ENCODE measurements at places on chromosomes 7 and 10.

DNA sequence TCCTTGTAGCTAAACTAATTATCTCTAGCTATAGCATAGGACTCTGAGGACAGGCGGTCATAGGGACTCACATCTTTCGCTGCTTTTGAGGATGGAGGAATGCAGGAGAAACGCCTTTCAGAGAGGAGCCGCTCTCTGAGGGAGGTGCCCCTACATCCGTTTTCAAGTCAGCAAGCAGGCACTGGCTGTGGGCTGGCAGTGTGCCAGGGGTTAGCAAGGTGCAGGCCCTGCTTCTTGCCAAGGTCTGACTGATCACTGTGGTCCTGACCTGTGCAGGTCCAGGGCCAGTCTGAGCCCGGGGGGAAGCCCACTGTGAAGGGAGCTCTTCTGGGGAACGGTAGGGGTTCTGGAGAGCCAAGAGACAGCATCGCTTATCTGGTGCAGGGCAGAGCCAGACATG is 89.4 kb downstream of the SH3PXD2A start:
- peak; percentile 18 for DNase-seq

GRCh38 chr7:121084748-121085336 is 96.3 kb downstream of the CPED1 start:
- no peak for DNase-seq

DNA sequence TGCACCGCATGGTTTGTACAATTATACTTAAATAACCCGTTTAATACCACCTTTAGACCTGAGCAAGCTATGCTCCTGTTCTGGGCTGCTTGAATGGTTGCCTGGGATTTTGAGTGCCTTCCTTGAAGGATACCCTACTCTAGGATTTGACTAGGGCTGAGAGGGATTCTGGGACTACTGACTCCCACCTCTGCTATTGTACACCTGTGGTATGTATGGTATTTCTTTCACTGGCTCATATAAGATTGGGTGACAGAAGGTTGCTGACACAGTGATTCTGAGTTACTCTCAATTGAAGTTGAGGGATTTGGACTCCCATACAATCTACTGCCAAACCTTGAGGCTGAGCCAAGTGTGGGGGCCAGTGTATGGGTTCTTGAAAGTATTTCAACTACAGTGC is 494.4 kb upstream of the SEMA3D start:
- DNase-seq = no peak

DNA sequence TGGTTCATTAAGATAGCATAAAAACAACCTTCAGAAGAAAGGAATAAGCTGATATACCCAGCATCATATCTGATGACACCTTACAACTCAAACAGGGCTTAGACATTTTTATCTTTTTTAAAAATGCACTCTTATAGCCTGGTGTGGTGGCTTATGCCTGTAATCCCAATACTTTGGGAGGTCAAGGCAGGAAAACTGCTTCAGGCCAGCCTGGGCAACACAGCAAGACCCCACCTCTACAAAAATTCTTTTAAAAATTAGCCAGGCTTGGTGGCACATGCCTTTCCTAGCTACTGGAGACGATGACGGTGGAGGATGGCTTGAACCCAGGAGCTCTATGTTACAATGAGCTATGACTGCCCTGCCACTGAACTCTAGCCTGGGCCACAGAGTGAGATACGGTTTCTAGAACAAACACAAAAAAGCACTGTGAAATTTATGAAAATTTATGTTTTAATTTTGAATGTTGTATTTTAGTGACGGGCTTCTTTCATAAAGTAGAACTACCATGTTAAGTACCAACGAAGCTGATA is 12.3 kb upstream of the KMT2E start:
- no peak for DNase-seq

- no peak for DNase-seq
These were observed 99.3 kb downstream of the DIP2C start for GRCh38 chr10:589961-590680.

DNA sequence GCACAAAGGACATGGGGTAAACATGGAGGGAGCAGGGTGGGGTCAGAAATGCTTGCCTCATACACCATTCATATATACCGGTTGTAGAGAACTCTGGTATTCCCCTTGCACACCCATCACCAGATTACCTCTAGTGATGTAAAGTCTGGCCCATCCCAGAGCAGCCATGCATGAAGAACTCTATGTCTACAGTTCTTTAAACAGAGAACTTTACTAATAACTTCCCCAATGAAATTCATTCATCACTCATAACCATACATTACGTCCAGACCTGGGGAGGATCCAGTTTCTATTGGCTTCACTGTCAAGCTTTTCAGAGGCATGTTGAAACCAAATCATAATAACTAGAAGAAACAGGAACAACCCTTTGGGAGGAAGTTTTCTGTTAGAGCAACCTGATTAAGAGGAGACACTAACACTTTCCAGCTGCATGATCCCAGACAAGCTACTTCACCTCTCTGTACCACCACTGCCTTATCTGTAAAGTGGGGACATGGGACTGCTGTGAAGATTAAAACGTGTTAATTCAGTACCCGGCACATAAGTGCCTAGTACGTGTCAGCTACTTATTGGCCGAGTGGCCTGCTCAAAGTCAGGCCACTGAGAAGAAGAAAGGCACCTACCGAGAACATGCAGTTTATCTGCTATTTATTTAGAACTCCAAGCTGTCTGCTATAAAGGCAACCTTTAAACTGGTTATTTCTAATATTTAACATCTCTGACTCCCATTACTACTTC is 59.7 kb downstream of the IGF2BP3 start:
- no peak for DNase-seq

DNA sequence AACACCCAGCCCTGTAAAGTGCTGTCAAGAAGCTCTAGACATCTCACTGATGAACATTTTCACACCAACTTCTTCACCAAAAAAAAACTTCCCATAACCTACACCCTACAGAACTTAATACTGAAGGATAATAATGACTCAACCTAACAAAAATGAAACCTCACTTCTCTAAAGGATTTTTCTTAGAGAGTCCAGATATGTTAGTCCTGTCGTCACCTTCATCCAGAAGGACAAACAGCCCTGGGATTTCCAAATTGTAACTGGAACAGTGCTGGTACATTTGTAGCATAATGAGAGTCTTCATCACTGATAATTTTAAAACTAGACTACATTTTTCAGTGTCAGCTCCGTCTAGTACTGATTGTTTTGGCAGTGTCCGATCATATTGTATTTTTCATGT is 528.6 kb upstream of the CELF2 start:
- no peak for DNase-seq

GRCh38 chr10:79051766-79052165 is 17.0 kb upstream of the ZMIZ1 start:
- DNase-seq = no peak

DNA sequence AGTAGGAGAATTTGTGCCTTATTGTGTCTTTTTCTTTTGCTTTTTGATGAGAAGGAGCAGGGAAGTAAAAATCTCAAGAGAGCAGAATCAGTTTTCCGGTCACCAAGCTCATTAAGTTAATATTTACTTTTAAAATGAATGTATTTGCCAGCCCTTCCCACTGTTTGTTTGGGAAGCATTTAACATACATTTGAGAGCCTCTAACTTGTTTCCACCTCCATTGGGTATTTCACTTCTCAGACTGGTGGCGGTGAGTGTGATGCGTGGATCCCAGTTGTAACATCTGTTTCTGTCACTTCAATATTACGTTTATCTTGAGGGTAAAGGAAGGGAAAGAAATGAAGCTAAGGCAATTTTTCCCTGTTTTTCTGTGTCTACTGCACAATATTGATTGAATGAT is 22.8 kb downstream of the CDK14 start:
- no peak for DNase-seq

DNA sequence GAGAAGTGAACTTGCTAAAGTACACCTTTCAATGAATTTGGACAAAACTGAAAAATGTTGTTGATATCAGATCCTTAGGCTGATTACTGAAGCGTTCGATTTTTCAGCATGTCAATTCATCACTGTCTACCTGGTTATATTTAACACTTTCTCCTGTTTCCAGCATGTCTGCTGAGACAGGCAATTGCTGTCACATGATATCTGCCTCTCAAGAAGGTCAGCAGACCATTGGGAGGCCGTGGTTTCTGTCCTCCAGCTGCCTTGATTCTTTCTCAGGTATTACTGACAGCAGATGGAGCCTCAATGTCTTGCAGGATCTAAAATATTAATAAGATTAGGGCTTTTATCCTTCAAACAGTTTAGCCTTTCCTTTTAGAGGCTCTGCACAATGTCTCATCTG is 127.5 kb downstream of the SNX10 start:
- no peak for DNase-seq

GRCh38 chr7:92058040-92058439 is 76.2 kb downstream of the CYP51A1 start:
- no peak for DNase-seq

DNA sequence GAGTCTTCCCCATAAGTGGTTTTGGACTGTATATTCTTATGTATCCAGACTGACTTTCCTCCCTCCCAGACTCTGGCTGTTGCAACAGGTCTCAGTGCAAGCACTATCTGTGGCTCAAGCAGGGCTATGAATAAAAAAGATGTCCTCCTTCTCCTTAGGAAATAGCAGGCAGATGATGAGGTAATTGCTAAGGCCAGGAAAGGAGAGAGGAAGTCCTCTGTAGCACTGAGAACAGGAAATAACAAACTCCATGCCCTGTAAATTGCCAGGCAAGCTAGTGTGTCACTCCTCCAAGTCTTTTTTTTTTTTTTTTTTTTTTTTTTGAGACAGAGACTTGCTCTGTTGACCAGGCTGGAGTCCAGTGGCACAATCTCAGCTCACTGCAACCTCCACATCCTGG is 900.1 kb downstream of the TYW1 start:
- no peak for DNase-seq

GRCh38 chr10:70598857-70599295 is 3.7 kb downstream of the PRF1 start:
- no peak for DNase-seq

GRCh38 chr7:95960706-95961244 is 188.4 kb downstream of the DYNC1I1 start:
- no peak for DNase-seq

DNA sequence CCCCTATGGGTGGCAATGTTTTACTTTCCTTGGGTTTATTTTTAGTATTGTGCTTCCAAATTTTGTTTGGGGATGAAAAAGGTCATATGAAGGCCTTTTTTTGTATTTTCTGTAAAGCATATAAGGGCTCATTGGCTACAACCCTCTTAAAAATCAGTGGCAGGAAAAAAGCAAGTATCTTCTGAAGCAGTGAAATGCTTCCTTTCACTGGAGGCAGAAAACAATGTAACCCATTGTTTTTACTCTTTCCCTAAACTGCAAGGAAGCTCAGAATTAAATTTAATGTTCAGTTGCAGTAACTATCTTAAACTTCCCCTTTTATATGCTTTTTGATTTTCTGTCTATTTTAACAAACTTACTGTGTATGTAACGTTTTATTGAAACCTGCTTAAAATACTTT is 148.7 kb upstream of the LYZL1 start:
- no peak for DNase-seq

DNA sequence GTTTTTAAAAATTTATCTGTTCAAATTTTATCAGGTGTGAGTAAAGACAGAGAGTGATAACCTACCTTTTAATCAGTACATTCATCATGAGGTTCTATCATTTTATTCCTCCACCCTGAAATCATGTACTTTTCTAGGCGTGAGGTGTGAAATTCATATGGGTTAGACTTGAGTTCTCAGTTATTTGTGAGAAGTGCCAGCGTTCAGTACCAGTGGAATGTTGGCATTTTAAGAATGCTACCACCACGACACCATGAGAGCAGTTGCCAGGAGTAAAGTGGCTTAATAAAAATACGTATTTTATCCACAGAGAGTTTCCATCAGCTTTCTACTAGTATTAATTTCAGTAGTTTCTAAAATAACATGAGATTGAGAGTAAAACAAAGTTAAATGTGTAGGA is 104.1 kb upstream of the FERD3L start:
- DNase-seq = no peak

- no peak for DNase-seq
These were observed 8.9 kb downstream of the GIGYF1 start for GRCh38 chr7:100685049-100685605.

- DNase-seq = no peak
These were observed 103.9 kb downstream of the CDK6 start for GRCh38 chr7:92732316-92733036.

GRCh38 chr10:33376976-33377657 is 42.6 kb upstream of the NRP1 start:
- no peak for DNase-seq

DNA sequence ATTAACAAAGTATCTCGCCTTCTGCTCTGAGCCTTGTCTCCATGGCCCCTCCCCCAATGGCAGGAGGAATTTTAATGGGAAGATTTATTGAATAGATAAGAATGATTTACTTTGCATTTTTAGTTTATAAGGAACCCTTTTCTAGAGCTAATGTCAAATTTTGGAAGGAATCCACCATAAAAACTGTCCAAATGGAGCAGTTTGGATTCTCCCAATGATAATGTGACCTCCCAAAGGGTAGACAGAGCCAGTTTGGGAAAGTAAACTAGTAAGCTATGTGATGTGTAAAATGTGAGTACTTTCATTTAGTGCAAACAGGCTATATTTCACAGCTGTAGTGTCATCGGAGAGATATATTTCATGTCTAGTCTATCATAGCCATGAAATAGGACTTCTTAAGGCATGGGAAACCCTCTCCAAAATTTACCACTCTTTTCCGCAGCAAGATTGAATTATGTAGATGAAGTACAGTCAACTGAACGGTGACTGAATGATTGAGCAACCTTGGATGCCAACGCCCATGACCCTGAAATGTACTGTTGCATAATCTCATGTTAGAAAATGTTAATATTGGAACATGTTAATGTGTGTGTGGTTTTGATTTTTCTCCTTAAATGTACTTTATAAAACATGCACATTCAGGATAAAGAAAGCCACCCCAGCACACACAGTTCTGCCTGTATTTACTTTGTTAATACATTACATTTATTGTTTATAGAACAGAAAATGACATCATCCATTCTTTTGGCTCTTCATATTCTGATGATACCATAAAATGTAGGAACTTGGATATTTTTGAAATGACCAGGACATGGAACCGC is 140.6 kb downstream of the NRP1 start:
- DNase-seq = no peak

GRCh38 chr7:5495581-5496375 is 72.1 kb upstream of the TNRC18 start:
- DNase-seq = no peak

GRCh38 chr7:80760292-80760691 is 121.8 kb downstream of the CD36 start:
- no peak for DNase-seq

DNA sequence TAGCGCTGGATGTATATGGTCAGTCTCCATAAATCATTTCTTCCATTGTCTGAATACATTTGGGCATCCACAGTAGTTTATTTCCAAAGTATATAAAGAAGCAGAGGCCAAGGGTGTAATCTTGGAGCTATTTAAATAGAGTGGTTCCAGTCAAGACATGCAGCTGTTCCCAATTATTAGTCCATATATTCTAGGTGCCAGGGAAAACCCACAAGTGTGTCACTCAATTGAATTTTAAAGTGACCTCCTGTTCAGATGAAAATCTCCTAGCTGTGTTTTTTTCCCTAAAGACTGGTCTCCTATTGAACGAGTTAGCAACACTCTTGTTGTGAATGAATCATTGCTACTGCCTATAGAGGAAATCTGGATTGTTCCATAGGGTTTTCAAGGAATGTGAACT is 260.2 kb upstream of the BMPER start:
- DNase-seq = no peak
